ENCODE measurements at places on chromosomes 16 and 17. TPM values are rescaled to one million over a fixed set of nuclear protein-coding genes. Genes with fewer than 3 reads are reported as not detected.

NEUROD2 gene
- not detected for total RNA-seq

GUCY2D gene
- not detected for total RNA-seq

CMIP gene
- total RNA-seq, result 16.5 TPM

PRSS33 gene
- total RNA-seq, result not detected

CDC42EP4 gene
- 56.9 TPM for total RNA-seq

MFAP4 gene
- 0.33 TPM for total RNA-seq

EVPL gene
- total RNA-seq, result 11.7 TPM

SPATA32 gene
- not detected for total RNA-seq

KRT24 gene
- not detected for total RNA-seq

MYH2 gene
- not detected for total RNA-seq

HYDIN gene
- 0.33 TPM for total RNA-seq

KRT28 gene
- total RNA-seq, result not detected

ITGAL gene
- total RNA-seq, result not detected

ACSM3 gene
- 2.9 TPM for total RNA-seq

CD300LB gene
- not detected for total RNA-seq

ATXN2L gene
- total RNA-seq, result 120 TPM

GRIN2A gene
- total RNA-seq, result not detected

Measured in mesangial cell (primary cell).